ENCODE measurements at places on chromosomes 6 and 20.

DNA sequence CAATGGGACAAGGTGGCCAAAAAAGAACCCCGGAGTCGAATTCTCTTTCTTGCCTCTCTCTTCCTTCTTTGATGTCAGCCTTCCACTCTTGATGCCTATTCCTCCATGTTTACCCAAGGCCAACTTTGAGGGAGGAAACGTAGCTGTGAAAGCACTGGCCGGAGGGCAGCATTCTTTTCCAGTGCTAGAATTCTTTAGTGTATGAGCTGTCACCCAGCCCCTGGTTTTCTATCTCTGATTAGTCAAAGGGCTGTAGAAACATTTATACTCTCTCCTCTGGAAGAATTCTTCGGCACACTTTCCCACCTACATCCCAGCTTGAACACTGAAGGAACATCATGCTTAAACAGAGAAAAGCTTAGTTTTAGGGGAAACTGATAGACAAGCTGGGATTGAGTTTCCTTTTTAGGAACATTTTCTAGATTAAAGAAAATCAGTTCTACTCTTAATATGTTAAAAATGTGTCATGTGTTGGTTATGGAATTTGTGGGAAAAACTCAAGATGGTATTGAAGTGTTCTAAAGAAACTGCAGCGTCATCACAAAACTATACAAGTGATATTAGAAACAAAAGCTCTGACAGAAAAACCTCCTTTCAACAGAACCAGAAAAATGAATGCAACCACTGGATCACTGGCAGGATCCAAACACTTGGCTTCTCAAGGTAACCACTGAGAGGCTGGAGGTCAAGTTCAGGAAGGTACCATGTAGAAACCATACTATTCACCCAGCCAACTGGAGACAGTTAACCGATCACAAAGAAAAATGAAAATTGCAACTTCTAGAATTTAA lies 20.7 kb upstream of the UTRN start:
- DNase-seq: no peak

DNA sequence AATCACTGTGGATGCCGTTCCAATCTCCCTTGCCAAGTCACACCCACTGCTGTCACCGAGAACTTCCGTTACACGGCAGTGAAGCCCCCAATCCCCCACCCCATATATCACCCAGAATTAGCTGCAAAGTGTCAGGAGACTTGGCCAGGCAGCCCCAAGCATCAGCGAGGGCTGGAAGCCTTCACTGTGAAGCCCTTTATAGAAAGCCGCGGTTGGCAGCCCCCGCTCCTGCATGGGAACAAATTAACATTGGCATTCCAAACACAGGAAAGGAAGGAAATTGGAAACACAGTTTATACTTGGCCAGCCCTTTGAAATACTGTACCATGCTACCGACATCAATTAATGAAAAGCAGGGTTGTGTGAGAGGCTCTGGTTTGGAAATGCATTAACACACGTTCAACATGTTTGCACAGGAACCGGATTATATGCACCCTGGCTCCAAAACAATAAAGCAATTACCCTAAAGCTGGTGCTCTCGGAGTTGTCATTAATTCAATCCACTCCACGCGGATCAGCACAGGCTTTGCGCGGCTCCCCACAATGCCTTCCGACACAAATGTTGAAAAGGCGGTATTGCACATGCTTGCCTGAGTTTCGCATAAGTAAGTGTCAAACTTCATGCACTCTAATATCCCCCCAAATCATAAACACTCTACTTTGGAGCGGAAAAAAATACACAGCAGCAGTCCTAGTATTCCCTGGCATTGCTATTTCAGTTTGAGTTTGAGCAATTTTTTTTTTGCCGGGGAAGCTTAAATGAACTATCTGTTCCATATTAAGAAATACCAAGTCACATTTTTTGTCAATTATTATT lies 7.1 kb downstream of the BMP7 start:
- no peak for DNase-seq

DNA sequence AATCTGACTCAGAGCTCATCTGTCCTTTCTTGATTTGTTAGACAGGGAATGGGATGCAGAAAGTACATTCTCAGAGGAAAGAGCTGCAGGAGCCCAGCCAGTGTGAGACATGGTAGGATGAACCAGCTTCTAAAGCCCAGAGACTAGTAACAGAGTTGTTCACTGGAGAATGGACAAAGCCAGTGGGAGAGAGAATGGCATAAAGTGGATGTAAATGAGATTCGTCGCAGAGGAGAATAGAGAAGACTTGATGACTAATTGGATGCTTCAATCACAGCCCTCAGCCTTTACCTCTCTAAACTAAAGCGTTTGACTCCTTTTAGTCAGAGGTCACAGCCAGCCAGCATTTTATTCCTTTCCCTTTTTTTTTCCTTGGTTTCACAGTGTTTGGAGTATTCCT lies 25.5 kb upstream of the L3MBTL3 start:
- DNase-seq: no peak

DNA sequence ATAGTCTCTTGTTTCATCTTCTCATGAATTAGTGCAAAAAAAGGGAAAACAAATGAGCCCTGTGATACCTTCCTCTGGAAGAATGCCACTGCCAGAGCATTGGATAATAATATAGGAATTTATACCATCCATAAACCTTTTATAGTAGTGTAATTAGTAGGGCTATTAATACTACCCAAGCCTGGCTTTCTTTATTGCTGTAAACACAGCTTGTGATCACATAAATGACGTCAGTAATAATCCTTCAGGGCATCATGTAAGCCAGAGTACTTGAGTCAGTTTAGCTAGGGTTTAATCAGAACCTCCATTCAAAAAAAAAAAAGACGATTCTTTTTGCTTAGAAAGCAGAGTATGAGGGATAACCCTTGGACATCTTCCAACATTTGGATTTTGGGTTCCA lies 264.8 kb downstream of the SLC35F1 start:
- no peak for DNase-seq

- DNase-seq: no peak
Measured at GRCh38 chr6:39411465-39411864, 89.0 kb upstream of the KCNK16 start.

- DNase-seq: no peak
Measured at GRCh38 chr6:21137700-21138335, 455.7 kb upstream of the SOX4 start.

GRCh38 chr6:132063738-132064137 lies 112.6 kb upstream of the CCN2 start:
- DNase-seq: no peak

DNA sequence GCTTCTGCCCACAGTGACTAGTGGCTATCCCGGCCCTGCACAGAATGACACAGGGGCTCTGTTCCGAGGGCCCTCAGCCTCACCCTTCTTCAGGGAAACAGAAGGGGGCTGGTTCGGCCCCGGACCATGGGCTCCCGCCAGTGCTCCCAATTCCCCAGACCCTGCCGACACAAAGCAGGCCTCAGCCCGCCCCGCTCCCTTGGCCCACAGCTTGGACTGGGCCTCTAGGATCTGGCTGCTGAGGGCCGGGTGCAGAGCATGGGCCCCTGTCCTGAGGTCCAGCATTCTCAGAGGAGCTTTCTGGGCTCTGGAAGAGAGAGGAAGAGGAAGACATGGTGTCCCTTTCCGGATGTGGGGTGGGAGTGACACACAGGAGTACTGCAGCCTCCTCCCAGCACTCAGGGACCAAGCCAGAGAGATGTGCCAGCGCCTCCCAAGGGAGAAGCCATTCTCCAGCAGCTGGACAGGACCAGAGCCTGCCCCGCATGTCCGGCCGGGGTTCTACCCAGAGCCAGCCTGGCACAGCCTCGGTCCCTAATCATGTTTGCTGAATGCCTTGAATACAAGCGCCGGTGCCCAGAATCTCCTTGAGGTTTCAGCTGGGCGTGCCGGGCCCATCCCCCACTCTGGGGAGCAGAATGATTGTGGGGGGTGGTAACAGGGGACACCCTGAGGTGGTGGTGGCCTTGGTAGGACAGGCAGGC lies 23.9 kb downstream of the C20orf203 start:
- DNase-seq: no peak

GRCh38 chr6:105608711-105609374 lies 206.0 kb upstream of the PREP start:
- DNase-seq: no peak

DNA sequence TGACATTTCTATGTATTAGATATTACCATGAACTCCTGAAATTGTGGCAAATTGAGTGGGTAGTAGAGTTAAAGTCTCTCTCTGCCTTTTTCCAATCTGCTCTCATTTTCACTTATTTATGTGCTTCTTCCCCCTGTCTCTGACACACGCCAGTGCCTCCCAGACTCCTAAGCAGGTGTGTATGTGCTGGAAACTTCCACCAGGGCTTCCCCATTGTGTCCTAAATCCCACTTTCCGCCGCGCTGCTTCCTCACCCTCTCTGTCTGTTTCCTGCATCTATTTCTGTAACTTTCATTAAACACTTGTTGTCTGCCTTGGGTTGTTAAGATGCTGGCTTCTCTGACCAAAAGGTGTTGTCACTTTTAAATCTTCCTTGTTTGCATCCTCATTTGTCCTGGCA lies 97.6 kb upstream of the HDGFL1 start:
- DNase-seq: no peak

GRCh38 chr6:32096087-32096393 lies 13.1 kb downstream of the TNXB start:
- DNase-seq: no peak

DNA sequence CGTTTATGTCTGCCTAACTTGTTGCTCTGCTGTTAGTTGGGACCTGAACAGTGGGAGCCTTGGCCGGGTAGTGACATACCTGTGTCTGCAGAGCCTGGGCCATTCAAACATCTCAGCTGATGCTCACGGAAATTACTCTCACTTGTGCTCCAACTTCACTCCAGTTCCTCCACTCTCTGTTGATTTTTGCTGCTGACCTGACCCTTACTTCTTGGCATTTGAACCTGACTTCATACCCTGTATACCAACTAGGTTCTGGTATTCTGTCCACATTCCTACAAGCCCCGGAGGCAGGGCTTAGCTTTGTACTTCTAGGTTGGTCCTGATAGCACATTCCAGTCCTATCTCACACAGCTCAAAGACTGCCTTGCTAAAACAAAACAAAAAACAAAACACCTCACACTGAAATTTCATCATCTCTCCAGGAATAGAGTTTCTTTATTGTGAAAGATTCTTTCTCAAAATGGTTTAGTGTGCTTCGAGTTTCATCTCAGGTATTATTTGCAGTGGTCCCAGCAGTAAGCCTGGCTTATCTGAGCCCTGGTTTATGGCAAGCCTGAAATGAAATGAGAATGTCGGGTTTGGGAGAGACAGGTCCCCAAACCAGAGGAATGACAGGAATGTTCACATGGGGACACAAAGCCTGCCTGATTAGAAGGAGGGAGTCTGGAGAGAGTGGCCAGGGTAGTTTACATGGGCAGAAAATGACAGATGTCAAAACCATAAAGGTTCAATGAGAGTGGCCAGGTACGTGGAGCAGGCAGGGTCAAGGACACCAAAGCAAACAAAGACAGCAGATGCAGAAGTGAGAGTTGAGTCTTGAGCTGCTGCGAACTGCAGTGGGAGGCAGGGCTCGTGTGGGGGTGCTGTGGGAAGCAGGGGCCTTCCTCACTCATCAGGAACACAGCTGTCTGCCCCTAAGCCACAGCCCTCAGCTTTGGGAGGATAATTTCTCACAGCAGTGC lies 174.2 kb upstream of the HDAC2 start:
- DNase-seq: no peak

DNA sequence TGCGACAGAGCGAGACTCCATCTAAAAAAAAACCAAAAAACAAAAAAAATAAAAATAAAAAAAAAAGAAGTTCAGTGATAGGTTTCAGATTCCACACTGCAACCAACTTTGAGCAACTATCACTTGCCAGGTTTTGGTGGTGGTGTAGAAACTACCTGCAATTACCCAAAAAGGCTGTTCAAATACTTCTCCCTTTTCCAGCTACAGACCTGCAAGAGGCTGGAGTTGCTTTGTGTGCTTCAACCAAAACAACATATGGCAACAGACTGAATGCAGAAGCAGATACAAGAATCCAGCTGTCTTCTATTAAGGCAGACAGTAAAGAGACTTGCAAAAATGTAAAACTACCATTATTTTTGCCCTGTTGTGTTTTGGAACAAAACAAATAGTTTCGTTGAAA lies 9.3 kb upstream of the BCAS1 start:
- DNase-seq: no peak

GRCh38 chr6:63997734-63998133 lies 362.1 kb downstream of the PHF3 start:
- no peak for DNase-seq

DNA sequence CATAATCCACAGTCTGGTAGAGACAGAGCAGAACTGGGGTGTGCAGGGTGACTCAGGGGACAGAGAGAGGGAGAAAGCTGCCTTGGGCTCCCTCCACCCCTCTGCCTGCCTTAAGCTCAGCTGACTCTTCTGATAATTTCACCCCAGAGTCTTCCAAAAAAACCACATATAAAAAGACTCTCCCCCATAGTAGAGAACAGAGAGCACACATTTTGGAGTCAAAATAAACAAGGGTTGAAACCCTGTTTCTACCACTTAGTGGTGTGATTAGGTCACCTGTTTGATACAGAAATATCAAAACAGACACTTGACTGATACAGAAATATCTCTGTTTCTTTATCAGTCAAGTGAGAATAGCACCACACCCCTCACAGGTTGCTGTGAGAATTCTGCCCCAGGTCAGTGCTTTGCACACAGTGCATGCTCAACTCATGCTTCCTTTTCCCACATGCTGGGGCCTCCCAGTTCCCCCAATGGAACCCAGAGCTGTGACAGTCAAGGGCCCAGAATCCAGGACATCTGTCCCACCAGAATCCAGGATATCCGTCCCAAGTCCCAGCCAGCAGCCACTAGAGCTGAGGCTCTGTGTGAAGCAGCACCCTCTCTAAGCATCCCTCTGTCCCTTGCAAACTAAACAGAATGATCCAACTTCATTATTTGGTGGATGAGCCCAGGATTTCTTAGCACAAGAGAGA lies 1.2 kb downstream of the TREML2 start:
- DNase-seq: no peak

DNA sequence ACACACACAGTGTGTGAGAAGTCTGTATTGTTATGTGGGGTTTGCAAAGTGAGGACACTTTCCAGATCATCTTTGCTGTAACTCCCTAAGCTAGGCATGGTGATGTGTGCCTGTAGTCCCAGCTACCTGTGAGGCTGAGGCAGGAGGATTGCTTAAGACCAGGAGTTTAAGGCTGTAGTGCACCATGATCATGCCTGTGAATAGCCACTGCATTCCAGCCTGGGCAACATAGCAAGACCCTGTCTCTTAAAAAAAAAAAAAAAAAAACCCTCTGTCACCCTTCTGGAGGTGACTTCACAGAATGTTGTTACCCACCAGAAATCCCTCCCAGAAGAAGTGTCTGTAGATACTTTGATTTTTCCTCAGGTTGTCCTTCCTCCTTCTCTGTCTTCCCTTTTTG lies 14.9 kb downstream of the CASS4 start:
- DNase-seq: no peak

- no peak for DNase-seq
Measured at GRCh38 chr6:121338956-121339355, 4.7 kb upstream of the TBC1D32 start.

- DNase-seq: no peak
Measured at GRCh38 chr6:42021847-42022754, 28.2 kb upstream of the TAF8 start.

- DNase-seq: no peak
Measured at GRCh38 chr20:59988141-59988540, 29.9 kb downstream of the CDH26 start.

- DNase-seq: no peak
Measured at GRCh38 chr6:10687582-10687981, 6.8 kb downstream of the C6orf52 start.
